ENCODE measurements at places on chromosomes 11 and 22. TPM values are rescaled to one million over a fixed set of nuclear protein-coding genes. Genes with fewer than 3 reads are reported as not detected.

Gene BIK
- total RNA-seq: 1.4 TPM

Gene LRP4
- total RNA-seq: 0.77 TPM

Gene PRR33
- not detected for total RNA-seq

Gene MRGPRX3
- total RNA-seq: 0.51 TPM

DNA sequence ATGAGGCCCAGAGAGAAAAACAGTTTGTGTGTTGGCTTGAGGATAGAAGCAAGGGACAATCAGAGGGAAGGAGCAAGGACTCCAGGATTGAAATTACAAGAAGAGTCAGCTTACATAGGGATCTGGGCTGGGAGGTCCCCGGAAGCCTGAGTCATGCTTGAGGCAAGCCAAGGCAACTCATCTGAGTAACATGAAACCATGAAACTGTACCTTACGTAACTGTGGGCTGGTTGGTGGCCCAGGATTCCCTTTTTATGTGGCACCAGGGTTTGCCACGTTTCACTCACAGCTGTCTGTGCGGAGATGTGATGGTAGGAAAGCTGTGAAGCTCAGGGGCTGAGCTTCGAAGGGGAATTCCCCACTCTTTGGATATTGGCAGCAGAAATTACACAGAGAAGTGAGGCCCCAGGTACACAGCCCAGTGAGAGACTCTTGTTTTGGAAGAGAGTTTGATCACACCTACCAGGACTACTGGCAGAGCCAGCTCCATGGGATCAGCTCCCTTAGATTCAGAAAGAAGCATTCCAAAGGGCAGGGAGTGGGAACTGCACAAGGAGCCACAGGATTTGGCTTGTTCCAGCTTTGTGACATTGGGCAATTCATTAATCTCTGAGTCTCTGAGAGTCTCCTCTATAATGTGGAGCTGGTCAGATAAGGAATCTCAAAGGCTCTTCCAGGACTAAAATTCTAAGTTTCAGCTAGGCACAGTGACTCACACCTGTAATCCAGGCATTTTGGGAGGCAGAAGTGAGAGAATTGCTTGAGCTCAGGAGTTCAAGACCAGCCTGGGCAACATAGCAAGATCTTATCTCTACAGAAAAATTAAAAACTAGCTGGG is 7.8 kb downstream of the SLC5A1 start:
- no peak for DNase-seq

GRCh38 chr11:129657866-129658525 is 157.7 kb upstream of the TMEM45B start:
- no peak for DNase-seq

DNA sequence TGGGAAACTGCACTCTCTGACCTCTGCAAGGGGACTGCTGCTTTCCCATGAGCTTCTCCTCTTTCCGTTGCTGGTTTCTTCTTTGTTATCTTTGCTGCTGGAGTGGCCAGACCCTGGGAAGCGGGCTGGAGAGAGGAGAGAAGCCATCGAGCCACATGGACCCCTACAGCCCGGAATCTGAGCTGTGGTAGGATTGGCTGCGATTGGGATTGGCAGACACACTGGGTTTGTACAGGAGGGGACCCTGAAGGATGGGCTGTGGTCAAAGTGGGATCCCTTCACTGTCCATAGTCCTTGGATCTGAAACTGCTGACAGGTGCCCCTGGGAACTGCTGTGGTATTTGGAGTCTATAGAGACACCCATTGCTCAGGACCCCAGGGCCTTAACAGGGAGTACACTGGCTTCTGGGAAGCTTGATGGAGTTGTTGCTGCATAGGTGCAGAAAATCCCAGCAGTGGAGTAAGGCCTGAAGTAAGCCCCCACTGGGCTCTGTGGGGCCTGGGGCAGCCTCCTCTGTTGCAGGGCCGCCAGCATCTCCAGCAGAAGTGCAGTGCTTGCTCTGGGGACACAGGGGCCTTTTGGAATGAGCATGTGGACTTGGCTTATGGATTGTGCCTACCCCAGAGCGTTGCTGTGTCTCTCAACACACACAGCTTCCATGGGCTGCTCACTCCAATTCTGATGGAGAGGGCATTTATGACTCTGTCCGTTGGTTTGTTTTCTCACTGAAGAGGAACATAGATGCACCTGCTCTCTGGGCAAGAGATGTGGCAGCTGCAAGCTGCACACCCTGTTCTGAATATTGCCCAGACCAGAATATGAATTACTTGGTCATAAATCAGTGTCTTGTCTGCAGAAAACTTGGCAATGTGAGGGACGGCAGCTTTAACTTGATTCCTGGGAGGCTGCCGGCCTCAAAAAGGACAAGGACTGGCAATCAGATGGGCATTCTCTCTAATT is 32.0 kb downstream of the BCR start:
- DNase-seq: no peak

DNA sequence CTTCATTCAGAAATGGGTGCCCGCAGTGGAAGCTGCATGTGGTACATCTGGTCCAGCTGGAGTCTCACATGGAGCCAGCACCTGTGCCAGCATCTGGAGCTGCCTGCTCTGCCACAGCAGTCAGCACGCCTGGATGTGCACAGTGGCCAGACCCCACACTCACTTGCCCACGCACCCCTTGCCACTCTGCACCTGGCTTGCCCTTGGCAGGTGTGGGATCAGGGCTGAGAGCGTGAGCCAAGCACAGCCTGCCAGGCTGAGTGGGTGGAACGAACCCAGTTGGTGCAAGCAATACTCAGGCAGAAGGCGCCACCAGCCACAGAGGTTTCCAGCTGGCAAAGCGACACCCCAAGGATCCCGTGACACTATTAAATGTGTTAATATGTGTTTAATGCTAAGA is 95.5 kb upstream of the AMOTL1 start:
- DNase-seq: no peak

DNA sequence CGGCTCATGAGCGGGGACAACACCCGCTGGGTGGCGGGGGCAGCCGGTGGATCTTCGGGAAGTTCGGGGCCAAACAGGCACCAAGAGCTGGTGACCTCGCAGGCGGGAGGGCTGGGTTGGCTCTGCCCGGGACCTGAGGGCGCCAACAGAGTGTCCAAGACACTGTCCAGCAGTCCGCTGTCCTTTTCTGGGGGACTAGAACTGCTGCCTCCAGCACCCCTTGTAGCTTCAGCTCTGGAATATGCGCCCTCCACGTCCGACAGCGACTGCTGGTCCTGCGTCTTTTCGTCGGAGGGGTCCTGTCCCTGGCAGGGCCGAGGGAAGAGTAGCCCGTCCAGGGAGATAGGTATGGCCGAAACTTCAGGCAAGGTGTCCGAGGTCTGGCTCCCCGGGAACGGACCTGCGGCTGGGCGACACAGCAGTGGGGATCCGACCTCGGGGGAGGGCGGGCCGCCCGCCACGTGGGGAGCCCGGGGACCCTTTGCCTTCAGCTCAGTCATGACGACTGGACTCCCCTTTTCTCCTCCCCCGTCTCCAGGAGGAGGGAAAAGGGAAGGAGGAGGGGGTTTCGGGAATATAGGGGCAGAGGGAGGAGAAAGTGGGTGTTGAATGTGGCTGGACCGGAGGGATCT is 926 bp downstream of the PGR start:
- no peak for DNase-seq

- no peak for DNase-seq
Measured at GRCh38 chr22:43427296-43428004, 15.6 kb downstream of the MPPED1 start.

DNA sequence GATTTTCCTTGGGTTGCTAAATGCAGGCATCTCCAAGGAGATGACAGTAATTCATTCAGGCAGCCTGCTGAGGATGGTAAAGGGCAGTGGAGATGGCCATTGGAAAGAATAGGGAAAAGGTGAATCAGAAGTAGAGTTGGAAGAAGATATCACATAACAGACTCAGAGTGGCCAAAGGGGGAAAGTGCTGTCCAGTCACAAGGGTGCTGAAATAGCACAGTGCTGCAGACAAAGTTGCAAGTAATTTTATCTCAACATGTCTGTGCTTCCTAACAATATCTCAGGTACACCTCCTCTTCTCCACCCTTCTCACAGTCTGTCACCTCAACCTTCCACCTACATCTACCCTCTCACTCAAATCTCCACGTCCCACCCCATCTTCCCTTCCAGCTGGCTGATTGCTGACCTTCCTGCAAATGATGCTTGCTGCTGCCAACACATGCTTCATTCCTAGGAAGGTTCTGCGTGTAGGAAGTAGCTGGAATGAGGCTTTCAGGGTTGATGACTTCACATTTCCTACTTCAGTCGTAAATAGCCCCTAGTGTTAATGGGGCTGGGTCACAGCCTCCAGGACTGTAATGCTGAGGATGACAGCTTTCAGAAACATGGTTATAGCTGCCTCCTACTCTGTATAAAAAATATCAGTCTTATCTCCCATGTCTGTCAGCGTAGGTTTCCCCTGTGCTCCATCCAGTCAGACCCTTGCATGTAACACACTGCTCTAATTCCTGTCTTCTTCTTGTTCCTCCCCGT is 123.9 kb downstream of the CTNND1 start:
- DNase-seq: peak; percentile 15

GRCh38 chr22:45473626-45474237 is 29.0 kb upstream of the FBLN1 start:
- no peak for DNase-seq

DNA sequence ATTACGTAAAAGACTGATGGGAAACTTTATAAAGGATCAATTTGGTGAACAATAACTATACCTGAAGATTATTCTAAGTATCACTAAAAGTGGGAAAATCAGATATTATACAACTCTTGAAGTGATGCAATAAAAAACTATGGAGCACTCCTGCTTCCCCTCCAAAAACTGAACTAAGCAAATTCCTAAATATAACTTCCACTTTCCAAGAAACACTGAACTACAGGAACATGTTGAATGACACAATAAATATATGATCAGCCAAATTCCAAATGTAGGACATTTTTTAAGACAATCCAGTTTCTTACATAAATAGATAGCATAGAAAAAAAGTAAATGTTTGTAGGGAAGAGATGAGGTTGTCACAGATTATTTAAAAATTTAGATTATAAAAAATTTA is 102.1 kb upstream of the APOA1 start:
- DNase-seq: no peak

GRCh38 chr11:103681855-103682254 is 354.6 kb upstream of the DDI1 start:
- DNase-seq: no peak

Data from dermis microvascular lymphatic vessel endothelial cell (primary cell).